ENCODE measurements at places on chromosomes 3 and 15.

- no peak for DNase-seq
These were observed 161.6 kb downstream of the SQOR start for GRCh38 chr15:45796433-45796832.

- DNase-seq, result no peak
These were observed 70.7 kb downstream of the SLC12A8 start for GRCh38 chr3:125141596-125142419.

GRCh38 chr15:43249699-43250203, 17.0 kb downstream of the TGM5 start:
- DNase-seq, result no peak

DNA sequence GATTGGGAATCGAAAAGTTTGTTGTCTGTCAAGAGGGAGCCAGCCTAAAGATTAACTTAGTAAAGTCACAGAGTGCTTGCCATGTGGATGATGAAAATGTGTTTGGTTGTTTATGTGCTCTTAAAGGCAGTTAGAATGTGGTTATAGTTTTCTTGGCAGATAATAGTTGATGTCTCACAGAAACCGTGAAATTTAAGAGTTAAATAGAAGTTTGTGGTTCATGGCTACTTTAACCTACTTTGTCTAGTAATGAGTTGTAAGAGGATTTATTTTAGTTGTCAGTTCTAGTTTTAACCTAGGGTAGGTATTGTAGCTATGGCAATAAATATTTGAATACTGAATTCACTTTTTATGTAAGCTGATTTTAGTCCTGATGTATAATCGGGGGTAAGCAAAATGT, 36.4 kb upstream of the EIF3J start:
- DNase-seq, result no peak

- no peak for DNase-seq
These were observed 73.1 kb upstream of the SLC6A6 start for GRCh38 chr3:14329116-14329830.

- DNase-seq, result peak; percentile 64
These were observed 66.4 kb downstream of the XXYLT1 start for GRCh38 chr3:195204360-195205163.

DNA sequence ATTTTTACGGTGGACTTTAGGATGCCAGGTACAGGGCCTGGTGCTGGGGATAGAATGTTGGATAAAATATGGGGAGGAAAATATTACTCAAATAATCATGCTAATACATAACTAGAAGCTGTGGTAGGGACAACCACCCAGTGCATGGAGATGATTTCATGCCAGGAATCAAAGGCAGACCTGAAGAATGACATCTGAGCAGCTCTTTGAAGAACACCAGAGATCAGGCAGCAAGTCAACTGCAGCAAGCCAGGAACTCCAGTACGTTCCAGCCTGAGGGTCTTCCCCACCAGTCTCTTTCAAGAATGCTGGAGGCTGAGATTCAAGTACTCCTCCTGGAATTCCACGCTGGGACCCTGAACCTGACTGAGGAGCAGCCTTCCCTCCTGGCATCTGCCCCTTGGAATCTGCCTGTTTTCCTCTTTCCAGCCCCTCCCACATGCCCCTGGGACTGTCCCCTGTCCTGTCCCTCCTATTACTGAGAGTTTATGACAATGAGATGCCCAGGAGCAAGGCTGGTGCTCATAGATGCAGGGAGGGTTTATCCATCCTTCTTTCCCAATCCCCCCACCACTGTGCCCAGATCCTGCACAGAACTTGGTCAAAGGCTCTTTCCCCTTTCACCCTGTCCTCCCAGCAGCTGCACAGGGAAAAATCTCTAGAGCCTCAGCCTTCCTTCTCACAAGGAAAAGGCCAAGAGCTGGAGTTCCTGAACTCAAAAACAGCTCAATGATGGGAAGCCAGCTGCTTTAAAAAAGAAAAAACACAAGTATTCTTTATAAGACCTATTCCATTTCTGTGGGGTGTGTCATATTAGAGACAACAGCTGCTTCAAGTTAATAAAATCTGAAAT, 68.0 kb downstream of the PDZRN3 start:
- no peak for DNase-seq

DNA sequence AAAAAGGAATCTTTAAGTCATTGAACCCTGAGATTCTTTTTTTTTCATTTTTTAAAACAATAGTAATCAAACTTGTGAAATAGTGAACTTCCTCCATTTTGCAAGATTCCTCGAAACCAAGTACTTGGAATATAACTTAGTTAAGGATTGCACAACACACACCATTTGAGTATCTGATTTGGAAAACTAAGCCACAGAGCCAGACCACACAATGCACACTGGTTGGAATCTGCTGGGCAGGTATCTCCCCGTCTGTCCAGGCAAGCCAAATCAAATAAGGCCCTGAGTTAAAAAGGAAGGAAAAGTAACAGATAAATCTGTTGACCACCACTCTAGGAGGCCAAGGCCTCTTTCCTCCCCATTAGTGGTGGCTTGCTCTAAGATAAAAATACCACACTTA, 177.5 kb upstream of the ICE2 start:
- no peak for DNase-seq

- no peak for DNase-seq
These were observed 795 bp downstream of the MCM2 start for GRCh38 chr3:127598841-127599570.

GRCh38 chr3:125325746-125326145, 49.4 kb downstream of the ZNF148 start:
- no peak for DNase-seq

- DNase-seq, result no peak
These were observed 356.0 kb downstream of the SHQ1 start for GRCh38 chr3:72492240-72492639.

GRCh38 chr15:30903497-30904187, at the start of gene FAN1:
Gene FAN1 (plus strand): TSS chr15:30903915. CDS start chr15:30904664, 749 bp downstream.
- peak; percentile 87 for DNase-seq

DNA sequence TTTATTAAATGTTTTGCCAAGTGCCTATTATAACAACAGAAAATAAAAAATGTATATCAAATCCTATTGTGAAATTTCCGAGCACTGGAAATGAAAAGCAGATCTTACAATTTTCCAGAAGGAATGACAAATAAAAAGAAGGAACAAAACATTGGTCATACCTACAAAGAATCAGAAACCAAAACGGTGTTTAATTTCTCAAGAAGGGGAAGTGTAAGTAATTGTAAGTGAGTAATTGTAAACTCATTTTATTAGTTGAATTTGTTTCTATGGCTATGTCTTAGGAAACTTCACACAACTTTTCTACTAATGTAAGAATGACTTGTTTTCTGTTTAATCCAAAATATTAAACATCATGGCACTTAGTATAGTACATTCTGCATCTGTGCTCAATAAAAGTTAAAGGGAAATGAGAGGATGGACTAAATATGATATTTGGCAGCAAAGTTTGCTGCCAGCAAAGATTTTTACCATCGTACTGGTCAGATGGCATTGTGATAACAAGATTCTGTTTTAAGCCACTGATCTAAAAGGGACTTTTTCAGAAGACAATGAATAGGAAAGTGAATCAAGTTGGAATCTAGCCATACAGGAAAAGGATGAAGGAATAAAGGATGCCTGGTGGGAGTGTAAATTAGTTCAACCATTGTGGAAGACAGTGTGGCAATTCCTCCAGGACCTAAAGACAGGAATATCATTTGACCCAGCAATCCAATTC, 232.4 kb downstream of the NFKBIZ start:
- DNase-seq, result no peak

DNA sequence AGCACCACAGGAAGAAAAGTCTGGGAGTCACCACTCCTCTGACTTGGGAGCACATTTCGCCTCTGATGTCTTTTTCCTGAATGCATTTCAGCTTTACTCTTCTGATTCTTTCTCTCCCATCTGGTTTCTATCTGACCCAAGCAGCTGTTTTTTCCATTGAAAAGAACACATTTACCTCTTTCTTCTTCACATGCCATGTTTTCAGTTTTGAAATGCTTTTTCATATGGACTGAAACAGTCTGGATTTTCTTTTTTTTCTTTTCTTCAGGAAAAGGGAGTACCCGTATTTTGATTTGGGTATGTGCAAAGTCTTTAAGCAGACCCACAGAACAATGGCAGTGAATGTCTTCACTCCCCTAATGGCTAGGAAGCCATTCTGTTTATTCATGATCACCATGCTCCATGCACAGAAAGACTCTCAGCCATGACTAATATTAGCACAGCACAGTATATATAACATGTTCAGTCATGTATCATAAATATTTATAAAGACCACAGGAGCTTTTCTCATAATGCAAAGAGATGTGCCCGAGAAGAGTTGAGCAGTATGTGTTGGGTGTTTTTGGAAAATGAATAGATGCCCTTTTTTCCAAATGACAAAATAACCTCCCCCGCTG, 82.7 kb upstream of the LRIG1 start:
- no peak for DNase-seq

GRCh38 chr3:16608816-16609215, 3.6 kb upstream of the DAZL start:
- no peak for DNase-seq

- DNase-seq, result peak; percentile 22
These were observed 127.5 kb upstream of the PLXNA1 start for GRCh38 chr3:126855374-126855773.

GRCh38 chr3:112005091-112005672, 6.5 kb downstream of the TAGLN3 start:
- DNase-seq, result no peak

DNA sequence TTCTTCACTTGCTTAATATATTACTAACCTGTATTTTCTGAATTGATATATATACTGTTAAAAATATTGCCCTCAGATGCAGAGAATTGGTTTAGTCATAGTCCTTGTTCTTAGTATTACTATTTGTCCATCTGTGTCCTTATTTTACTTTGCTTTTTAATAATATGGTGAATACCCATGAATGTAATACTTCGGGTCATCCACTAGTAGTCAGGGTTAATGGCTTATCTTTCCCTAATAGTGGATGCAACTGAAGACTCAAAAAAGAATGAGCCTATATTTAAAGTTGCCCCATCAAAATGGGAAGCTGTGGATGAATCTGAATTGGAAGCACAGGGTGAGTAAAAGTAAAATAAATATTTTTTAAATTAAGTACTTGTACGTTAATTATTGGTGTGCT, 36.5 kb downstream of the U2SURP start:
- DNase-seq, result no peak

DNA sequence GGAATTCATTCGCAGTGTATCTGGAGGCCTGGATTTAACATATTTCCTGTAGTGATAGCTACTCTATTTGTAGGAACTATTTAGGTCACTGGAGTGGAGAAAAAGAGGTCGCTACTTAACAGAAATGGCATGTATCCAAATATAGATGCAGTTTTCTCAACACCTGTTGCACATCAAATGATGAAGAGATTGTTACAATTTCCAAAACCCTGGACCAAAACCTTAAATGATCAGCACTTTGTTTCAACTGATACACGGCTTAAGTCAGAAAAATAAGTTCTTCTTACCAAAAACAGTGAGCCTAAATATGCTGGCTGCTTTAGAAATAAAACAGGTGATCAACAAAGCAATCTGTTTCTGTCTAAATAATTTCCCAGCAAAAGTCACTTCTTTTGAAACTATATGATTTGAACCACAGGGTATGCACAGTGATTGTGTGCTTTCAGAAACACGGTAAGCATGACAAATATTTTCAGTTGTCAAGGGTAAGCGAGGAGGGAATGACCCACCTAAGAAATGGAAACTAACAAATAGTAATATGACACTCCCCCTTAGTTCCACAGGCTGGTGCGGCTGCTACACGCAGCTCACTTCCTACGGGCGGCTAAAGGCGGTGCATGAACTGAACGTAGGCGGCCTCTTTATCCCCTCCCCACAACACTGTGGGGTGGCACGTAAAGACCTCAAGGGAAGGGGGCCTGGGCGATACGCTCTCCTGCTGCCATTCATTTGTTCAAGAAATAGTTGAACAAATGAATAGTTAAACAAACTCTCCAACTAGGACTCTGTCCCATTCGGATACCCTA, 1.1 kb downstream of the EHD4 start:
- DNase-seq, result no peak

- DNase-seq, result no peak
These were observed 108.8 kb downstream of the EPHB1 start for GRCh38 chr3:134903837-134904236.

DNA sequence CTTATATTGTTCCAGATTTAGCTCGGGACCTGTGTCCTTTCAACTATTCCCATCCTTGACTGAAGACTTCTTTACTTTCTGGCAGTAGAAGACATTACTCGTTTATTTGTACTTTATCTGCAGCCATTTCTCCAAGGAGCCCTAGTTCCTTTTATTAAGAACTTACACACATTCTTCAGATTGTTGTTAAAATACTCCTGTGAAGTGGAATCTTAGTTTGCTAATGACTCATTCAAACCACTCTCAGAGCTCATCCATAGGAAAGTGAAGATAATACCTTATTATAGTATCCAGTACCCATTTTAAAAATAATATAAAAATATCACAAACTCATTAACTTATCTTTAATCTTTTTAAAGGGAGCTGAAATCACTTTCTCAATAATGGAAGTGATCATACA, 63.5 kb downstream of the C3orf70 start:
- DNase-seq, result no peak

GRCh38 chr15:65089206-65089824, 12.8 kb downstream of the KBTBD13 start:
- no peak for DNase-seq

- no peak for DNase-seq
These were observed 157.2 kb downstream of the CADPS start for GRCh38 chr3:62718011-62718410.

- DNase-seq, result no peak
These were observed 75.8 kb downstream of the LRIG1 start for GRCh38 chr3:66425032-66425431.

DNA sequence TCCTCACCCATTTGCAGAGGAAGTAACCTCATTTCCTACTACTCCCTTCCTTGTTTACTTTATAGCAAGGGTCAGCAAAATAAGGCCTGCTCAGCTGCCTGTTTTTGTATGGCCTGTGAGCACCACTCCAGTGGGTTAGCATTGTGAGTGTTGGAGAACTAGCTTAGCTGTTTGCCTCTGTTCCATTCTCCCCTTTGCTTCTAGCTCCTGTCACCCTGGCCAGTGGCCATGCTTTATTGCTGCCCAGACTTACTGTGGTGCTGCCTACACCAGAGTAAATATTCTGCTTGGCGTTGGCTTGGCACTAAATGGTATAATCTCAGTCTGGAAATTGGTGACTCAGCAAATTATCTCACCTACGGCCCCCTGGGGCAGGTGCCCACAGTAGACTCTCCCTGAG, 8.8 kb downstream of the PDCD6IP start:
- DNase-seq, result no peak

DNA sequence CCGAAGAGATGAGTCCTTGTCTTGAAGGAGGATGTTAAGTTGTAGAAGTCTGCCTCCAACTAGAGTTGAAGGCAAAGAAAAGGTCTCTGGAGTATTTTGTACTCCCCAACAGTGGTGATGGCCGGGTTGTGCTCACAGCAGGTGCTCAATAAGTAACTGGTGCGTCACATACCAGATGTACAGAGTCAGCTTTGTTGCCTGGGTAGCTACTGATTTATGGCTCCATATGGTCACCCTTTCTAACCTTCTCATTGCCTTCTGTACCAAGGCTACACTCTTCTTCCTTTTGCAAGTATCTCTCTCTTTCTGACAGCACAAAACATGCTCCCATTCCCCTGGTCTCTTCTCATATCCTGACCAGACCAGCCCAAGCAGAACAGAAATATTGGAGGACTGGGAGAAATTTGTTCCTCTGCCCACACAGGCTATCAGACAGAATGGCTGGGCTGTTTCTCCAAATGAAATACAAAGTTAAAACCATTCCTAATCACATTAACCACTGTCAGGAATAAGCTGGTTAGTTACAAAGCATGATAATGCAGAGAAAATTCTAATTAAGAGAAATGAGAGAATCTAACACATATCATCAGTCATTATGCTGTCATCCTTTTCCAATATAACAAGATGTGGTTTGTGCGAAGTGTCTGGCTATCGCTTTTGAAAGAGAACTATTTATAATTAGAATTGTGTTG, 150.1 kb upstream of the LRRN1 start:
- no peak for DNase-seq

- peak; percentile 68 for DNase-seq
These were observed 70.3 kb downstream of the SCN5A start for GRCh38 chr3:38579141-38579540.
